Lung microvascular endothelial cell (primary cell): ENCODE measurements at places on chromosomes 7 and 10. TPM values are rescaled to one million over a fixed set of nuclear protein-coding genes. Genes with fewer than 3 reads are reported as not detected.

NUTM2E gene
- total RNA-seq: not detected in 2 replicates

ZNF425 gene
- total RNA-seq: 1.5 and 1.8 TPM in 2 replicates

SIRT1 gene
- 6.3 and 8.7 TPM in 2 replicates for total RNA-seq

OR13A1 gene
- total RNA-seq: not detected in 2 replicates

CALML3 gene
- not detected in 2 replicates for total RNA-seq

HOXA11 gene
- total RNA-seq: 0.22 TPM in 1 of 2 replicates, not detected in the other

NEURL1 gene
- not detected in 2 replicates for total RNA-seq

FAM24B gene
- total RNA-seq: 0.60 and 3.5 TPM in 2 replicates

RPEL1 gene
- under 0.01 and 0.20 TPM in 2 replicates for total RNA-seq

DNA sequence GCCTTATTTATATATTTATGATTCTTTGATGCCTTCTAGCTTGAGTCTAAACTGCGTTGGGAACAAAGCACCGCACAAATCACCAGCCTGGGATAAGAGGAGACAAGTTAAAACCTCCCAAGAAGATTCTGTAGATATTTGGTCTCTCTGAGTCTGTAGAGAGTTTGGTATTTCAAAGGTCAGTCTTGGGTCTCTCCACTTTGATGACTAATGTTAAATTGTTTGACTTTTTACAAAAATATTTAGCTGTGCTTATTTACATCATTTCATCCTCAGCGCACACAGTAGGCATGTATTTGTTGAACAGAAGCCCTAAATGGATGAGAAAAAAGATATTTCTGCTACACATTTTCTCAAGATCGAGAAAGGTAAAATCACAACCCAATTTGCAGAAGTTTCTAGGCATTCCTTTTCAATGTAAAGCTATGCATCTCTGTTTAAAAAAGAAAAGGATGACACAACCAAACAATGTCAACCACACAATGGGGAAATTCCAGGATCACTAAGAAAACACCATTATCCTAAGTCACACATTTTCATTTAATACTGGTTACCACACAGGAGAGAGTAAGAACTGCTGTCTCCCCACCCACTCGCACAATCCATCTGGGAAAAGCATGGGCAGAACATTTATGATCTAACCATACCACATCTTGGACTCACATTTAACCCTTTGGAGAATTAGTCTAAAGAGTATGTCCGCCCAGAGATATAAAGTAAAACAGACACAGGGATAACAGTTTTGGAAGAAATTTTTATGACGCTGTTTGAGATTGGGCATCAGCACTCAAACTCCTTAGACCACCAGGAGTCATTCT lies 4.4 kb downstream of the CDK6 start:
- DNase-seq: peak; percentile 66

DNA sequence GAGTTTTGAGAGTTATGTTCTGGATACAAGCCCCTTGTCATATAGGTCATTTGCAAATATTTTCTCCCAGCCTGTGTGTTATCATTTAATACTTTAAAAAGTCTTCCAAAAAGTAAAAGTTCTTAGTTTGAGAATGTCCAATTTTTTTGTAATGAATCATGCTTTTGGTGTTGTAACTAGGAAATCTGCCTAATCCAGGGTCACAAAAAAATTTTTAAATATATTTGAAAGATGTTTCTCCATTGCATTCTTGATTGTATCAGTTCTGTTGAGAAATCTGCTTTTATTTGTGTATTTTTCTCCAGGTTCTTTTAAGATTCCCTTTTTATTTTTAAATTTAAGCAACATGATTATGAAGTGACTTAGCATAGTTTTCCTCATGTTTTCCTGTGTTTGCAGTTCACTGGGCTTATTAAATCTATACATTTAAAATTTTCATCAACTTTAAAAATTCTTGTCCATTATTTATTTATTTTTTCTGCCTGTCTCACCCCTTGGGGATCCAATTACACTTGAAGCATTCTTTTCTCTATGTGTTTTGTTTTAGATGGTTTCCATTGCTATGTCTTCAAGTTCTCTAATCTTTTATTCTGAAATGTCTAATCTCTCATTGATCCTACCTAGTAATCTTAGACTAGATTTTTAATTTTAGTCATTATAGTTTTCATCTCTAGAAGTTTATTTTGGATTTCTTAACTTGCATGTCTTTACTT lies 47.0 kb downstream of the CCDC71L start:
- no peak for DNase-seq

DNA sequence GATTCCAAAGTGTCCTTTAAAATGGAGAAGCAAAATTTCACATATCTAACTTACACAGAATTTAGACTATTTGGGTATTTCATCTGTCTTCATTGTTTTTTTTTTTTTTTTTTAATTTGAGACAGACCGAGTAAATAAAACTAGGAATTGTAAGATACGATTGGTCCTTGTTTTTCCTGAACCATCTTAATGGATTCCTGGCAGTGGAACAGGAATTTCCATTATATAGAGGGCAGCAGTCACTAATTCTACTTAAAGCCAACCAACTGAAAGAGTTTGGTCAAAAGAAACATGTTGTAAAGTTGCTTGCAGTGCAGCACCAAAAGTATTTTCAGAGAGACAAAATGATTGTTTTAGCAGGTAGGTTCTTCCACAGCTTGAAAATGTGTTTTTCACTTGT lies 72.5 kb upstream of the HGF start:
- no peak for DNase-seq
